ENCODE measurements at places on chromosomes 7 and 10.
A peak's percentile ranks its signal among the peaks of the same experiment; 100 is the strongest.

GRCh38 chr7:118858651-118859149 is 634.2 kb downstream of the ANKRD7 start:
- no peak for DNase-seq

- DNase-seq, result no peak
Measured at GRCh38 chr10:26612151-26612915, 85.2 kb upstream of the PDSS1 start.

GRCh38 chr10:18829259-18829658 is 170.0 kb downstream of the ARL5B start:
- DNase-seq, result no peak

GRCh38 chr10:117432866-117433265 is 57.6 kb upstream of the PDZD8 start:
- DNase-seq, result peak; percentile 73

DNA sequence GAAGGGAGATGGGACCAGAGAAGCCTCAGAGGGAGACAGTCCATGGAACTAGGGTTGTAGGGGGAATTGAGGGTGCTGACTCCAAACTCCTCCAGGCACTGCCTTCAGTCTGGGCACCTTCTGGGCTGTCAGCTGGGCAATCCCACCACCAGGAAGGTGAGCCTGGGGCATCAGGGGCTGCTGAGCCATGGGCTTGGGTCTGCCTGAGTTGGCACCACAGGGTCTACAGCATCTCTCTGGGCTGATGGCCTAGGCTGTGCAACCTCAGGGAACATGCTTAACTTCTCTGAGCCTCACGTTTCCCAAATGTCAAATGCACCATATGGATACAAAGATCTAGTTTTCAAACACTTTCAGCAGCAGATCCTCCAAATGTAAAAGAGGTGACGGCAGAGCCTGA is 46.8 kb upstream of the PRLHR start:
- no peak for DNase-seq

- no peak for DNase-seq
Measured at GRCh38 chr7:148914208-148914777, 30.2 kb upstream of the EZH2 start.

- DNase-seq, result peak; percentile 94
Measured at GRCh38 chr7:33882950-33883670, 22.2 kb upstream of the BMPER start.

- DNase-seq, result peak; percentile 79
Measured at GRCh38 chr10:121854809-121855445, 72.9 kb downstream of the ATE1 start.

- DNase-seq, result peak; percentile 51
Measured at GRCh38 chr10:93751832-93752231, 5.9 kb upstream of the LGI1 start.

DNA sequence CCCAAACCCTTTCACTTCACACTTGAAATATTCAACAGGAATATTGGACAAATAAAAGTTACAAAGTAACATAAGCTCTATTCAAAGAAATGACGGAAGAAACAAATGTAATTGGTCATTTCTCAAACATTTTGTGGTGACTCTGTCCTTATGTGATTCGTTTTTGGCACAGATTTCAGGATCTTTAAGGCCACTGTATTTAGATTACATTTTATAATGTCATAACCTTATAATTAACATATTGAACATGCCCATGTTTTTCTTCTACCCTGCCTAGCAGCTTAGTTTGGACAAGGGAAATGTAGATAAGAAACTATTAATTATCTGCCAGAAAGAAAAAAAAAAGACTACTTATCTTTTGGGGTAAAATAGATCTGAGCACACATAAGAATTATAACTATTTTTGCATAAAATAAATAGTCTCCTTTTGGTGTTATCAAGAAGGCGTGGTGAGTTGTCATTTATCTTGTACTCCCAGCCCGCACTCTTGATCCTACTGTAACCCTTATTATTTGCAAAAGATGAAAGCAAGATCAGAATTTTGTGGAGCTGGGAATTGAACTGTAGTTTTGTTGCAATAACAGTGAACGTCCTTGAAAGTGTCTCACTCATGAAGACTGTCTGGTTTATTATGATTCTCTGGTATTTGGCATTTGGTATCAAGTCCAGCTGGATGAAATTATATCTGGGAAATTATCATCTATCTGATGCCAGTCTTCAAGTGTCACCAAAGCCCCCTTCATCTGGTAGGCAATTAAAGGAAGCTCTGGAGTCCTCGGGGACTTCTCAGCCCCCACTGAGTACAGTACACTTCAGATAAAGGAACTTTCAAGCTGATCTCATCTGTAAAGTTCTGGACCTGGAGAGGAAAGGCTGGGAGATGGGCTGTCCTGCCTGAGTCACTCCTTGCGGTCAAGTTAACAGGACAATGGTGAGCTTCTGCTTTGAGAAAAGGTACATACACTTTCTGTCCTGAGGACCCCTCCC is 175.7 kb upstream of the INHBA start:
- peak; percentile 30 for DNase-seq

DNA sequence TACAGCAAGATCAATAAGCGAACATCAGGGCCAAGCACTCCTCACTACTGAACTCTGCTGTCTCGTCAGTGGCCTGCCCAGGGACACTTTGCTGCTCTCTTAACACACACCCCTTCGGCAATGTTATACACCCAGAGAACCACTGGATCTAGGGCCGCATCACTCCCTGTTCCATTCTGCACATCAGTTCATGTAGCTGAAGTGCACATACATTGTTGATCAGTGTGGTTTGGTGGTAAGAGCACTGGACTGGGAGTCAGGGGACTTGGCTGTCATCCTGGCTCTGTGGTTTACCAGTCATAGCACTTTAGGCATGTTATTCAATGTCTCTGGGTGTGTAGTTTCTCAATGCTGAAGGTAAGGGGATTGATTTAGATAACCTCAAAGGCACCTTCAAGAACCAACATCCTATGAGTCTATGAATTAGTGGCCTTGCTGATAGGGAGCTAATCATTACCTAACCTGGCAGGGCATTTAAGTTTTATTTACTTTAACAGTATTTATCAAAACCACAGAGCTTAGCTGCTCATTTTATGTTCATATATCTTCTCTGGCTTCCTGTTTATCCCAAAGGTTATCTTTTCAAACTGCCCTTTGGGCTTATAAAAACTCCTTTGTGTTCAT is 24.8 kb downstream of the DUSP5 start:
- peak; percentile 35 for DNase-seq

- no peak for DNase-seq
Measured at GRCh38 chr10:110163841-110164240, 43.6 kb upstream of the MXI1 start.

GRCh38 chr7:74455291-74455804 is 1.6 kb downstream of the GTF2IRD1 start:
- no peak for DNase-seq

GRCh38 chr7:158032561-158033115 is 555.0 kb downstream of the PTPRN2 start:
- no peak for DNase-seq

GRCh38 chr10:78997635-78998618 is 70.8 kb upstream of the ZMIZ1 start:
- no peak for DNase-seq

DNA sequence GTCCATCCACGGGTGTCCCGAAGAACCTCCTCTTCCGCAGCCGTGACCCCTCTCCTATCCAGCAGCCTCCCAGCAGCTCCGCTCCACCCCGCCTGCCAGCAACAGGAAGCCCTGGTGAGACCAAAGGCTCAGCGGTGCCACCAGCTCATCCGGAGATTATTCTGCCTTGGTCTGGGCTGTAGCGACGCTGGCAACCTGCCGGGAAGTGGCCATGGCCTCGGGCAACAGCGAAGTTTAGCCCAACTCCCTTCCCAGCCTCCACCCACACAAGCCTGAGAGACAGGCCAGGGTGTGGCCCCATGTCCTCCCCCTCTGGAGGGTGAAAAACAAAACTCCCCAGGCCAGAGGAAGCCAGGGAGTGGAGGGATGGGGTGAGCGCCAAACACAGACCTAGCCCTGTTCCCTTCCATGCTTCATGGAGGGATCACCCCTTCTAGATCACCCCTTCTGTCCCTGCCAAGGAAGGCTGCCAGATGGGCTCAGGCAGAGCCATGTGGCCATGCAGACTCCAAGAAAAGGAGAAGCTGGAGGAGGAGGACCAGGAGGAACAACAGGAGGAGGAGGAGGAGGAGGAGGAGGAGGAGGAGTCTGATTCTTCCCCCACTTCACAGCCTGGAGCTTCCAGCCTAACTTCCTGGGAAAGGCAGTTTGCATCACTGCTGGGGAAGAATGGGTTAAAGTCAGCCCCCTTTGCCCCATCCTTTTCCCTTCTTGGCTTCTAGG is 918 bp downstream of the CALHM2 start:
- peak; percentile 79 for DNase-seq

- DNase-seq, result no peak
Measured at GRCh38 chr10:73439605-73440312, 6.4 kb upstream of the MSS51 start.

GRCh38 chr10:21626457-21627161 is 92.6 kb downstream of the MLLT10 start:
- DNase-seq, result no peak

GRCh38 chr10:131660427-131660826 is 240.4 kb upstream of the PPP2R2D start:
- DNase-seq, result no peak

- no peak for DNase-seq
Measured at GRCh38 chr7:40827222-40828085, 692.6 kb downstream of the SUGCT start.

DNA sequence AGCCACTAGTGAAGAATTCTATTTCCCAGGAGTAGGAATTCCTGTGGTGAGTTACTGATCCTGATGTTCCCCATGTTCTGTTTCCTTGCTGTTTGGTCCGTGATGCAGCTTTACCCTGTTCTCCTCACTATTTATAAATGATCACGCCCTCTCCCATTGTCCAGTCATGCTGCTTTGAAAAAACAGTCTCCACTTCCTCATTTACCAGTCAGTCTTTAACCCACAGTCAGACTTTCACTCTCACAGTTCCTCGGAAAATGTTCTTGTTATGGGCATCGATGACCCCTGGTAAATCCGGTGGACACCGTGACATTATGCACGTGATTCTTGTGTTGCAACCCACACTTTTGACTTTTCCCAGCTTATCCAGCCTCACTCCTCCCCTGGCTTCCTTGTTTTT is 14.4 kb downstream of the SCIN start:
- DNase-seq, result peak; percentile 71

GRCh38 chr10:17660921-17661320 is 17.0 kb downstream of the STAM start:
- DNase-seq, result no peak

DNA sequence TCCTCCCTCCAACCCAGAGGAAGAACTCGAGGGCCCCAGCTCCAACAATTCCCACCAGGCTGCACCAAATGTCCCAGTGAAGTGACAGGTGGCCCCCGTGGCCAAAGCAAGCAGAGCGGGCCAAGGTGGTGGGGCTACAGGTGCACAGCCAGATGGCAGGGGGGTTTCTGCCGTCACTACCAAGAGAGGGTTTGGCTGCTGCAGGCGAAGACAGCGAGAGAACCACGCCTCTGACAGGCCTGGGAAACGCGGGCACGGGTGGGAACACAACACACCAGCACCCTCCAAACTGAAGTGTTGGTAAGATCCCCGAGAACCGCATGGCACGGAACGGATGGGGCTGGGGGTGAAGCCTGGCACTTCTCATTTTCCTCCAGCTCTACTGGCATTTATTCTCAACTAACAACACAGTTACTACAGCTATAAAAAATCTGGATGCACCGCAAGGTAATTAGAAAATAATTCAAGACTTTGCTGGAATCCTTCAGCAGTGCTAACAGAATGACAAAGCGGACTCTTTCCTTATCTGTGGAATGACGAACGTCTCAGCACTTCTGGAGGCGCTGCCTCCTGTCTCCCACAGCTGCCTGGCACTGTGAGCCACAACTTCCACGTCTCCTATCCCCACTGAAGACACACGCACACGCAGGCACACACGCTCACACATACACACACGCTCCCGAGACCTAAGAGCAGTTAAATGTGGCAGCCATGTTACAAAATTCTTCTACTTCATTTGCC is 167.9 kb downstream of the TCERG1L start:
- DNase-seq, result no peak

GRCh38 chr7:129225931-129226572 is 1.2 kb downstream of the AHCYL2 start:
- peak; percentile 35 for DNase-seq

- DNase-seq, result no peak
Measured at GRCh38 chr10:90302758-90303481, 554.9 kb downstream of the HTR7 start.

- DNase-seq, result no peak
Measured at GRCh38 chr7:45435846-45436245, 138.3 kb upstream of the ADCY1 start.

DNA sequence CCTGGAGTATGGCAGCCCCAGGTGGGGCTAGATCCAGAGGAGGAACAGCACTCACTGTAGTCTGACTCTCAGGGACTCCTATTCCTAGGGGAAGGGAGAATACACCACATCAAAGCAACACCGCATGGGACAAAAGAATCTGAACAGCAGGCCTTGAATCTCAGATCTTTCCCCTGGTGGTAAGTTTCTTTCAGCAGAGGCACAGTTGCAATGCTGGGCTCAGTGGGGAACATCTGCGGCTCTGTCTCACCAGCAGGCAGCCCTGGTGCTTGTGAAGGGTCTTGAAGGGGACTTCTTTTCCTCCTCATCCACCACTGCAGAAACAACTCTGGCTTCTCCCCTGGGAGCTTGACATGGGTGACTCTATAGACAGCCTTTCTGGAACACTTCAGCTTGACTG is 111.2 kb upstream of the ARHGAP21 start:
- no peak for DNase-seq

- DNase-seq, result peak; percentile 58
Measured at GRCh38 chr7:112080441-112080840, 125.8 kb downstream of the DOCK4 start.

DNA sequence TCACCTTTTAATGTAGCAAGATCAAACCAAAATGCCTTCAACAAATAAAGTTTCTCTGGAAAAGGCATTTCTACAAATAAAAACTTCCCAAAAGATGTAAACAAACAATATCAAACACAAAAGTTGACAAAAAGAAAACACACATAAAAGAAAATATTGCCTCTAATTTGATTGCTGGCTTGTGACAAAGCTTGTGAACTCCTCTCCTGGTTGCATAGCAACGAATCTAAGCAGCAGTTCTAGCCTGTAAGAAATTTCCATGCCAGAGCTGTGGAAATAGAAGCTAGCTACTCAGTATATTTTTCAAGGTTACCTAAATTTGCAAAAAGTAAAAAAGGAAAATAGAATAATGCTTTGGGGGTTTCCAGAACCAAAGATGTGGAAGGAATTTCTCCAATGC is 173.9 kb upstream of the CDK1 start:
- no peak for DNase-seq

DNA sequence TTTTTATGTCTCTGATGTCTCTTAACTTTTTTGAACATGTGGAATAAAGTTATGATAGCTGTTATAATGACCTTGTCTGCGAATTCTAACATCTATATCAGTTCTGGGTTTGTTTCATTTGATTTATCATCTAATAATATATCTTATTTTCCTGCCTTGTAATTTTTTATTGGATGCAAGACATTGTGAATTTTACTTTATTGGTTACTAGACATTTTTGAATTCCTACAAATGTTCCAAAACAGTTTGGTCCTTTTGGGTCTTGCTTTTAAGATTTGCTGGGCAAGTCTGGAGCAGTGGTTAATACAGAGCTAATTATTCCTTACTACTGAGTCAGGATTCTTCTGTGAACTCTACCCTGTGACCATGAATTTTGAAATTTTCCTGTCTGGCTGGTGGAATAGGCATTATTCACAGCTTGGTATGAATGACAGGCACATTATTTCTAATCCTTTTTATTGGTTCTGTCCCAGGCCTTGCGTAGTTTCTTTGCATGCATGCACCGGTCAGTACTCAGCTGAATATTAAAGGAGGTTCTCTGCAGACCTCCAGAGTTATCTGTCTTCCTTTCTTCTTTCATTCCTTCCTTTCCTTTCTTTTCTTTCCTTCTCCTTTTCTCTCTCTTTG is 9.0 kb downstream of the CUTC start:
- DNase-seq, result no peak

Data from hematopoietic multipotent progenitor cell treated with erythropoietin and hydrocortisone succinate and interleukin-3 and kit ligand, for 4 days (in vitro differentiated cells).